Pons (tissue), 1 donor: ENCODE measurements at places on chromosomes 2 and 18.

GRCh38 chr2:221641181-221641871 lies 69.2 kb upstream of the EPHA4 start:
- no peak for DNase-seq

GRCh38 chr2:88016960-88017779 lies 823 bp upstream of the RNU2-63P start:
- DNase-seq: no peak

- no peak for DNase-seq
Observed at GRCh38 chr2:46179037-46179621, 118.1 kb upstream of the EPAS1 start.

DNA sequence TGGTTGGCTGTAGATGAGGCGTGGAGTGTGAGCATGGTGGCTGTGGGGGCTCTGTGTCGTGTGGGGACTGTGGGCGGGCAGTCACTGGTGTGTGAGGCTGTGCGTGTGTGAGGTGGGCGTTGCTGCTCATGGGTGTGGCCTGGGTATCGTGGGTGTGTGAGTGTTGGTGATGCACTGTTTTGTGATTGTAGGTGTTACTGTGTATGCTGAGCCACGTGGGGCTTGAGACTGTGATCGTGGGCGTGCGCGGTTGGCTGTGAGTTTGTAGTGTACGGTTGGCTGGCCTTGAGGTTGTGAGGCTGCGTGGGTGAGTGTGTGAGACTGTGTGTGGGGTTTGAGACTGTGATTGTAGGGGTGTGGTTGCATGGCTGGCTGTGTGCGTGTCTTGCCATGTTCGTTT lies 8.5 kb downstream of the INHBB start:
- DNase-seq: no peak

- peak; percentile 2 for DNase-seq
Observed at GRCh38 chr2:166700079-166700478, 188.2 kb upstream of the XIRP2 start.

GRCh38 chr18:45413180-45413836 lies 202.0 kb upstream of the SLC14A2 start:
- no peak for DNase-seq
